ENCODE measurements at places on chromosomes 12 and 14. TPM values are rescaled to one million over a fixed set of nuclear protein-coding genes. Genes with fewer than 3 reads are reported as not detected.

Gene NFE2
- total RNA-seq: 0.15 TPM

Gene KCNC2
- total RNA-seq: not detected

Gene C1QL4
- 0.45 TPM for total RNA-seq

Gene METTL1
- total RNA-seq: 16.1 TPM

Gene BCL11B
- total RNA-seq: under 0.01 TPM

Gene PRPH
- total RNA-seq: 1.5 TPM

Gene C2CD5
- 15.0 TPM for total RNA-seq

Gene GYS2
- not detected for total RNA-seq

Gene KRT74
- not detected for total RNA-seq

Gene SLC38A4
- 0.67 TPM for total RNA-seq

Gene CELA1
- not detected for total RNA-seq

Gene PTPRB
- total RNA-seq: under 0.01 TPM
